ENCODE measurements at places on chromosomes 16 and 17. TPM values are rescaled to one million over a fixed set of nuclear protein-coding genes. Genes with fewer than 3 reads are reported as not detected.
A peak's percentile ranks its signal among the peaks of the same experiment; 100 is the strongest.

- peak; percentile 89 for ATAC-seq
These were observed 5.0 kb upstream of the ALDH3A1 start for GRCh38 chr17:19753051-19753509.

GRCh38 chr17:77865112-77865611 lies 93.3 kb upstream of the TNRC6C start:
- no peak for ATAC-seq

DNA sequence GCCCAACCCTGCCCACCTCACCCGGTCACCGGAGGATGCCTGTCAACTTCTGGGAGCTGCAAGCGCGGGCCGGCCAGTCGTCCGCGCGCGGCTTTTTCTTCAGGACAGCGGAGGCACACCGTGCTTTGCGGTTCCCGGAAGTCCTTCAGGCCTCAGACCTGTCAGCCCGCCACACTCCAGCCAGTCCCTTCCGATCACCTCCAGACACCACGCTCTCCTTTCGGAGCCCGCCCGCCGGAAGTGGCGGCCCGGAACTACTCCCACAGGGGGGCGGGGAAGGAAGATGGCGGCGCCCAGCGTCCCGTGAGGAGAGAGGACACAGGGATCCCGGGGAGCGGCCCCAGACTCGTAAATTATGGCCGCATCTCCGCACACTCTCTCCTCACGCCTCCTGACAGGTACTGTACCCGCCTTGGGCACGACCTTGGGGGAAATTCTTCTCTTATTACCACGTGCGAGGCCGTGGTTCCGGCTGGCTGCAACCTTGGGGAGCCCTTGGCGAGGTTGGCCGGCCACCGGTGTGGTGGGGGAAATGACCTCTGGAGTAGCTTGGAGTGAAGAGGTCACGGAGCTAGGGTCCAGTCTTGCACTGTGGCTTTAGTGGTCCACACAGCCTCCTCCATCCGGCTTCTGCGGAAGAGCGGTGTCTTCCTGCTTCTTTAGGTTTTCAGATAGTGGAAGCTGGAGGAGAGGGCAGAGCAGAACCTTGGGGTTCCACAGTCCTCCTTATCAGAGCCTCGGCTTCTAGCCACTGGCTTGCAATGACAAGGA lies at the start of gene COX10:
Gene COX10 (plus strand): TSS at position 254 of the 771 bp plus-strand sequence. CDS start 102 bp downstream, at position 356.
- peak; percentile 99 for ATAC-seq

- no peak for ATAC-seq
These were observed 2.6 kb downstream of the PCGF2 start for GRCh38 chr17:38745545-38745944.

- ATAC-seq = no peak
These were observed 11.1 kb upstream of the TFAP4 start for GRCh38 chr16:4283939-4284338.

- peak; percentile 41 for ATAC-seq
These were observed 18.6 kb upstream of the SLC5A10 start for GRCh38 chr17:18933102-18934058.

DNA sequence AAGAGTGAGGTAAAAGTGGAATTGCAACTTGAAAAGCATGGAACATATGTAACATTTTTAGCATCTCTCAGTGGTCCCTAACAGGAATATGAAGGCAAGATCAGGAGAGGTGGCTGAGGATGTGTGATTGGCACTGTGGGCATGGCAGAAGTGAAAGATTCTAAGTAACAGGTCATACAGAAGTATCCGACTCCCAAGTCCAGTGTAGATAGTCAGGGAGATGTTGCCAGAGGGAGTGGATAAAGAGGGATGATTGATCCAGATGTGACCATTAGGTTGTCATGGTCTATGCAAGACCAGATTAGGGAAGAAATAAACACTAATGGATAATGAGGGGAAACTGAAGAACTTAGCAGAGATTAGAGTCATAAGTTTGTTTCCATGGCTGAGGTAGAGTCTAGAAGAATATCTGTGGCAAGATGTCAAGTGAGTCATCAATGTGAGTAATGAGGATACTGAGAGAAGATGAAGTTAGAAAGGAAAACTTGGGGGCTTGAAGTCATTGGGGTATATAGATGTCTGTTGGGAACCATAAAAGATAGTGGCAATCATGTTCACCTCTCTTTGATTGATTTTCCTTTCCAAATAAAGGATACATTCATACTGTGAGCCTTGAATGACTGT lies 23.9 kb upstream of the CAPNS2 start:
- peak; percentile 32 for ATAC-seq

DNA sequence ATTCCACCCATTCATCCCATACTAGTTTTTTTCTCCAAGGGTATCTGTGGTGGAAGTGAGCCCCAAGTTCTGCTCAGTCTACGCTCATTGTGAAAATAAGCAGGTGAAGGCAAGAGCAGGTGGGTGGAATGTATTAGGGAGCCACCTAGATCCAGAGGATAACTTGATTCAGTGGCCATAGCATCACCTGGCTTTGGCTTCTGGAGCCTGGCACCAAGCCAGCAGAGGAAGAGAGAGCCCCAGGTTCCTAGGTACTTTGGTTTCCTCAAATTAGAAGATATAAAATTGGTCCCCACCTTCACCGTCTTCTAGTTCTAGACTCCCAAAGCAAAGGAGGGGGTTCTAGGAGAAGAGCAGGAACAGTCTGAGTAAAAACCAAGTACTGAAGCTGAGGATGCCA lies 4.1 kb downstream of the FXR2 start:
- no peak for ATAC-seq

DNA sequence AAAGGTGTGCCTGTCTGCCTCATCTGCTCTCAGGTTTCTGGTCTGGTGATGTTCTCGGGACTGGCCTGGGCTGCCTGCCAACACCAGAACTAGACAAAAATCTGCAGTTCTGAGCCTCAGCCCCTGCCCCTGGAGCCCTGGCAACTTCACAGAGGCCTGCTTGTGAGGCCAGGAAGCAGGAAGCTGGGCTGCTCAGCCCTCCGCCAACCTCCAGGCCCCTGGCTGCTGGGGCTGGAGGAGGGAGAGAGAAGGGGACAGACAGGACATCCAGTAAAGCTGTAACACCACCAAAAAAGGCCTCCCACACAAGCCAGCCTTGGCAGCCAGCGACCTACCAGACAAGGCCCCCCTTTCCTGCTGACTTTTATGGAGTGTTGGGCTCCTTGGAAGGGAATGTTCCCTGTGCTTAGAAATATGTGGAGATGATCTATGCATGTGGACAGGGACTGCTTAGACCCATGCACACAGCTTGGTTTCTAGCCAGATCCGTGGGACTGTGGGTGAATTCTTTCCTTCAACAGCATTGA lies 157.6 kb downstream of the XYLT1 start:
- ATAC-seq = peak; percentile 31

NAT9 gene
- 14.6 TPM for total RNA-seq

CSNK1D gene
- total RNA-seq = 65.7 TPM

SBK1 gene
- total RNA-seq = 0.52 TPM

SULT1A3 gene
- total RNA-seq = 7.1 TPM

ODAD4 gene
- not detected for total RNA-seq

CCL8 gene
- total RNA-seq = not detected

KRTAP4-6 gene
- total RNA-seq = not detected

ACSM2A gene
- total RNA-seq = not detected

TBKBP1 gene
- 3.1 TPM for total RNA-seq

NOTUM gene
- total RNA-seq = not detected

Measured in esophagus mucosa (tissue), 1 donor.